D341Med (cell line): ENCODE measurements at places on chromosomes 3 and 15.
A peak's percentile ranks its signal among the peaks of the same experiment; 100 is the strongest.

DNA sequence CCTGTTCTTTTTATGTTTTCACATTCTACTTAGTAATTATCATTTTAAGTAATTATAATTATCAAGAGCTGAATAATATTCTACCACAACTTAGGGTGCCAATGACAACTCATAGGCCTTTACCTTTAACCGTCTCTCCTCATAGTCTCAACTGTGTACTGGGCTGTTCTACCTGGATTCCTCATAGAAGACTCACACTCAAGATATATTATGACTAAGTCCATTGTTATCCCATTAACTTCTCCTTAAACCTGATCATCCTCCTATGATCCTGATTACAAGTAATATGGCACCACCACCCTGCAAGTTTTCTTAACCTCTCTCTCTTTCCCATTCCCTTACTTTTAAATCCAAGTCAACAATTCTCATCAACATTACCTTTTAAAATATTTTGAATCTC, 285.9 kb upstream of the VEPH1 start:
- no peak for DNase-seq

DNA sequence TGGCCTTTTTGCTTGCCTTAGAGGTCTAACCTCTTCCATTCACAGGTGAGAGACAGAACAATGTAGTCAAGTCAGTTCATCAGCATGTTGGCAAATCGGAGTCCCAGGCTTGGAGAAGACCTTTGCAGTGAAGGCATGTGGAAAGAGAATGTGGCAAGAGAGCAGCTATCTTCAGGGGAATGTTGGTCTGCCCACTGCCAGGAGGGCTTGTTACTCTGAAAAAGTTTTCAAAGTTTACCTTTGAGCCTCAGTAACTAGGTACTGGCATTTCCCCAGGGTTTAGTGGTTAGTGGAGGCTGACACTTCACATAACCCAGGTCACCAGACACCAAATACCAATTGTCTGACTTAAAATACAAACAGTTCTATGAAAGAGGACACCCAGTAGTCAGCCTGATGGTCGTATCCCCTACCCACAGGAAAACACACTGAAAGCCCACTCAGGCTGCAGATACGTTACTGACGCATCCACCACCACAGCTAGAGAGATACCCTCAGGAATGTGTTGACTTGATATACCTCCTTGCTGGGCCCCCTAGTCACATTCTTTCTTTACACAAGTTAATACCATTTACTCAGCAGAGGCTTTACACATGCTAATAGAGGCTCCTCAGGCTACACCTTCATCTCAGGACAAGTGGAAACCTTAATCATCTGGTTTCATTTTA, 9.7 kb upstream of the ARID3B start:
- DNase-seq = no peak

- DNase-seq = no peak
These were observed 149.4 kb upstream of the KCNMB2 start for GRCh38 chr3:178386880-178387279.

DNA sequence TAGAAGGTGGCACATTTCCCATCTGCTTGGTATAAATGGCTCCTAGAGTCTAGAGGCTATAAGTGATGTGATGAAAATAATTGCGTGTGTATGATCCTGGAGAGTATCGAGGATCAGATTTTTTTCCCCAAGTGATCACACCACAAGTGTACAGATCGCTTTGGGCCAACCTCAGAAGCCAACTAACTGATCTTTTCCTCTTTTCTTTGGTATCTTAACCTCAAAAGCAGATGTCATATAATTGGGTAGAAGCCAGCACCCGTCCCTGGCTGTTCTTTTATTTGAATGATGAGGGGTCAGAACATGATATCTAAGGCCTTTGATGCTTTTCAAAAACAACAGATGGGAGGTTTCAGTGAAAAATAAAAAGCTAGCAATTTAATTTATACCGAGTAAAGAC, 3.3 kb downstream of the P2RY14 start:
- DNase-seq = no peak

- no peak for DNase-seq
These were observed 222.2 kb upstream of the PDZRN3 start for GRCh38 chr3:73846951-73847350.

DNA sequence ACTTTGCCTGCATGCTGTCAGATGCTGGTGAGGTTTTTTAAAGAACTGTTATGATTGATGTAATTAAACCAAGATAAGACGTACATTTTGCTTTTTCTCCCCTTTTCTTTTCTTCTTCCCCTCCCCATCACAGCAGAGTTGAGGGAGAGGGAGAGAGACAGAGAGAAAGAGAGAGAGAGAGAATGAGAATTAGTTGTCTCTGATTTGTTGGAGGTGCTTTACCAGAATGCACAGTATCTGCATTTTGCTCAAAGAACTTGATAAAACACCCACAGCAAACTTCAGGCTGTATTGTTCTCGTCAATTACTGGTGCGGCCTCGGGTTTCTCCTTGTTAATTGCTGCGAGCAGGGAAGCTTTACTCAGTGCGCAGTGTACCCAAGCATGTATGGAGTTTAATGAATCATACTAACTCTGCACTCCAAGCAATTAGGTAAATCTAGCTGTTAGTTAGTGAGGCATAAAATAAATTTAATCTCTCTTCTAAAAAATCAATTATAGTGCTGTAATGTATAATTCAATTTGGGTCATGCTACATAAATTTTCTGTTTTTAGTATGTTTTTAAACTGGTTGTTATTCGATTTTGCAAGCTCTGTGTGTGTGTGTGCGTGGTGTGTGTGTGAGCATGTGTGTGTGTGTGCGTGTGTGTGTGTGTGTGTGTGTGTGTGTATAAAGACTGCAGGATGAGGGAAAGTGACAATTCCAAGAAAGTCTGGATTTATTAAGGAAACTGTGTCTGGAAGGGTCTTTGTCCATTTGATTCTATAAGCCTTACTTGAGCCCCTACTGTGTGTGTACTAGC, 273.4 kb downstream of the TLE3 start:
- DNase-seq = no peak

- DNase-seq = no peak
These were observed 139.6 kb downstream of the RBPMS2 start for GRCh38 chr15:64635499-64636495.

- DNase-seq = no peak
These were observed 75.5 kb downstream of the DCLK3 start for GRCh38 chr3:36688815-36689214.

- peak; percentile 52 for DNase-seq
These were observed 16.8 kb upstream of the CHD2 start for GRCh38 chr15:92883163-92883875.

- DNase-seq = no peak
These were observed 51.7 kb upstream of the ACP3 start for GRCh38 chr3:132265488-132265887.

- DNase-seq = peak; percentile 9
These were observed 8.3 kb downstream of the ISLR2 start for GRCh38 chr15:74138642-74139041.

DNA sequence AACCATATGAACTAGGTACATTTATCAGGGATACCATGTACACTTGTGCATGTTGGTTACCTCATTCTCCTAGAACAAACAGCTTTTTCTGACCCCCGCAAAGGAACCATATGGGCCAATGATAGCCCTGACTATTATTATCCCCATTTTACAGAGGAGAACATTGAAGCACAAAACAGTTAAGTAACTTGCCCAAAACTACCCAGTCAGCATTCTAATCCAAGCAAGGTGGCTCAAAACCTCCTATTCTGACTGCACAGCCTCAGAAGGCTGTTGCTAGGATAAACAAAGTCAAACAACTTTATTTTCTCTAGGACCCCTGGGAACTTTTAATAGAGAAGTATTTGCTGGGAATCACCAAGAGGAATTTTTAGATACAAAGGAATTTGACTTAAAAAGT, 36.7 kb downstream of the CFAP44 start:
- no peak for DNase-seq

DNA sequence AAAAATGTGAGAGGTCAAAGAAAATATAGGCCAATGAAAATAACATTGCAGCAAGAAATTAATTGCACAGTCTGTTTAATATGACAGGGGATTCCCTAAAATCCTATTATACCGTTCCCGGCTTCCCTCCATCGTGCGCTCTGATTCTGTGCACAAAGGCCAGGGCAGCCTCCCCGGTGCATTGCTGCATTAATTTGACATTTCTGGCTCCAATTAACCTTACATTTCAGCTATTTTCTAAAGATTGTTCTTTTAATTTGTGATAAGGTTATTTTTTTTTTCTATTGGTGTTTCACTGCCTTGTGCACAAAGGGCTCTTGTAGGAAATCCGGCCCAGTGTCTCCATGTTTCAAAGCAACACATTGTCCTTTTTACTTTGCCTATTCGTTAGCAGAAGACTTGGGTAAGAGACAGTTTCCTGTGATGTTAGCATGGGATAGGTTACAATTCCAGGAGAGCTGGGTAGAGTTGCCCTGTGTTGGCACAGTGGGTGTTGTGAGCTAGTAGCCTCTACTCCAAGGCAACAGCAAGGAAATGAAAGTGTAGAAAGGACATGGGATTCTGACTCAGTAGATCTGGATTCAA, 257.3 kb upstream of the IGF1R start:
- no peak for DNase-seq

DNA sequence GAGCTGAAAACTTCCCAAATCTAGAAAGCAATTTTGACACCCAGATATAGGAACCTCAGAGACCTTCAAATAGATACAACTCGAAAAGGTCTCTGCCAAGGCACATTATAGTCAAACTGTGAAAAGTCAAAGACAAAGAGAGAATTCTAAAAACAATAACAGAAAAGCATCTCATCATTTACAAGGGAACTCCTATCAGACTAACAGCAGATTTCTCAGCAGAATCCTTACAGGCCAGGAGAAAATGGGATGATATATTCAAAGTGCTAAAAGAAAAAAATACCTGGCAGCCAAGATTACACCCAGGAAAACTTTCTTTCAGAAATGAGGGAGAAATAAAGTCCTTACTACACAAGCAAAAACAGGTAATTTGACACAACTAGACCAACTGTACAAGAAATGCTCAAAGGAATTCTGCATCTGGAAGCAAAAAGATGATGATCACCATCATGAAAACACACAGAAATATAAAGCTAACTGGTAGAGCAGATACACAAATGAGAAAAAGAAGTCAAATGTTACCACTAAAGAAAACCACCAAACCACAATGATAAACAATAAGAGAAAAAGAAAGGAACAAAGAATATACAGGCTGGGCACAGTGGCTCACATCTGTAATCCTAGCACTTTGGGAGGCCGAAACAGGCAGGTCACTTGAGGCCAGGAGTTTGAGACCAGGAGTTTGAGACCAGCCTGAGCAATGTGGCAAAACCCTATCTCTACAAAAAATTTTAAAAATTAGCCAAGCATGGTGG, 50.4 kb downstream of the ADAM10 start:
- DNase-seq = no peak

DNA sequence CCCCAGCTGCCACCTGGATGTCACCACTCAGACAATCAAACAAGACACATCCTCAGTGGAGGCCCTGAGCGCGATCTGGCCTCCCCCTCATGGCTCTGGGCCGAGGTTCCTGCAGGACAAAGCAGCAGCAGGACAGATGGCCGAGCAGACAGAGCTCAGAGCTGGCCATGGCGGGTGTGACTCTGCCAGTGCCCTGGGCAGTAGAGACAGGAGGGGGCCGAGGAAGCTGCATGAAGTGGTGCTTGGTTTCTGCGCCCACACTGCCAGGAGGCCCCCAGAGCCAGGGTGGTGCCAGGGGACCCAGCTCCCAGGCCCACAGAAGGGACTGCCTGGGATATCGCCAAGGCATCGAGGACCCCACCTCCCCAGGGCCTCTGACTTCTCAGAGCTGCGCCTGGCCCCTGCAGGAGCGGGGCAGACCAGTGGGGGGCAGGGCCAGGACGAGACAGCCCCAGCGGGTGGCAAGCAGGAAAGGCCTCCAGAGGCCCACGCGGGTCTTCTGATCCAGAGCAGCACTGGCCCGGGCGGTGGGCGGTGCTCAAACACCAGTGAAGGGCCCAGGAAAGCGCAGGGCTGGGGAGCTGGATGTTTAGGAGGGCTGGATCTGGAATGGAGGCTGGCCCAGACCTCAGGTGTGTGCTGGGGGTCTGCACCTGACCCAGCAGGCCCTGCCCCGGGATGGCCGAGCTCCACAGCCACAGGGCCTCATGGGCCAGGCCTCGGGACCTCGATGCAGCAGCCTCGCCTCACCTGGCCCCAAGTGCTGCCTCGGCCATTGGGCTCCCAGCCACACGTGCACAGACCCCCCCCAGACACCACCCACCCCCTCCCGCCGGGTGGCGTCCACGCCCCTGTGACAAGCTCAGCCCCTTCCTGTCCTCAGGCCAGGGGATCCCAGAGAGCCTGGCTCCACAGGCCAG, 76.0 kb downstream of the GOLGA8G start:
- peak; percentile 37 for DNase-seq

- DNase-seq = no peak
These were observed 630 bp downstream of the KIF15 start for GRCh38 chr3:44762170-44762677.

GRCh38 chr15:70137967-70138366, 40.2 kb upstream of the TLE3 start:
- DNase-seq = no peak

GRCh38 chr3:177057768-177058167, 139.5 kb downstream of the TBL1XR1 start:
- DNase-seq = no peak

- DNase-seq = no peak
These were observed 312.3 kb upstream of the ICE2 start for GRCh38 chr15:60791216-60791615.

- peak; percentile 83 for DNase-seq
These were observed 744 bp upstream of the ALDH1A2 start for GRCh38 chr15:58066042-58066867.

DNA sequence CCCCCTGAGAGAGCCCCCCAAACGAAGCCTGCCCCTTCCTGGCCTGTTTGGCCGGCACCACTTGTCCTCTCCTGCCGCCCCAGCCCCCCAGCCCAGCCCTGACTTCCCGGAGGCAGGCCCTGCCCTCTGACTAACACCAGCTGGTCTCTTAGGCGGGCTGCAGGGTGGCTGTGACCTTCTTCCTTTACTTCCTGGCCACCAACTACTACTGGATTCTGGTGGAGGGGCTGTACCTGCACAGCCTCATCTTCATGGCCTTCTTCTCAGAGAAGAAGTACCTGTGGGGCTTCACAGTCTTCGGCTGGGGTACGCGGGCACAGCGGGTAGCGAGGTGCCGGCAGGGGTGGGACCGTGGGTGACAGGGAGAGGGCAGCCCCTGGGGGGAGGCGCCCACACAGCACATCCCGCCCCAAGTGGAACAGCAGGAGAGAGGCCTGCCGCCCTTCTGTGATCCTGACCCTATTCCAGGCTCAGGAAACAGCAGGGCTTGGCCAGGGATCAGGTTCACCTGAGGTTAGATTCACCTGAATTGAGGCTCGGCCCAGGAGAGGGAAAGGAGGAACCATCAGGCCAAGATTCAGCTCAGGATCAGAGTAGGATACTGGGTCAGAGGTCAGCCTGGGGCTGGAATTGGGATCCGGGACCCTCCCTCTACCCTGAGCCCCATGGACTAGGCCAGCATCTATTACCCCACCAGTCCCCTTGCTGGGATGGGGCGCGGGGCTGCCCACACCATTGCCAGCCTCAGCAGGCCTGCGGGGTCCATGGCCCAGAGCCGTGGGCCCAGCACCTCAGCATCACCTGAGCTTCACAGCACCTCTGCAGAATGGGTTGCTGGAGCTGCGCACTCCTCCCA, 21.9 kb downstream of the PTH1R start:
- DNase-seq = no peak

DNA sequence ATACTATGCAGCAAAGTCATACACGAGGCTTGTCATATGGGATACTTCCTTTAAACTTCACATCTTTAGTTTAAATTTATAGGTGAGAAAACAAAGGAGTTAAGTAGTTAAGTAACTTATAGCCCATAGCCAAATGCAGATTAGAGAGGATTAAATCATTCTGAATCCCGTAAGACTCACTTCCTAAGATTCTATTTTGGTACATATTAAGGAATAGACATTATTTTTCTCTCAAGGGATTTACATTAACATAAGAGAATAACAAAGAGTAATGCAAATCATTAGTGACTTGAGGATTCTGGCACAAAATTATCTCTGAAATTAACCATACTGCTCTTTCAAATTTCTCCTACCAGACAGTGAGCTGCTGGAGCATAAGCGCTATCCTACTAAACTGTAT, 747.4 kb upstream of the ARPP21 start:
- DNase-seq = peak; percentile 28
